Stimulated activated CD4-positive, alpha-beta T cell treated with anti-CD3 and anti-CD28 coated beads, Interleukin-1b, Interleukin-23, amount 100 ng/mL, for 24 hours (primary cell): ENCODE measurements at places on chromosomes 13 and 19.

DNA sequence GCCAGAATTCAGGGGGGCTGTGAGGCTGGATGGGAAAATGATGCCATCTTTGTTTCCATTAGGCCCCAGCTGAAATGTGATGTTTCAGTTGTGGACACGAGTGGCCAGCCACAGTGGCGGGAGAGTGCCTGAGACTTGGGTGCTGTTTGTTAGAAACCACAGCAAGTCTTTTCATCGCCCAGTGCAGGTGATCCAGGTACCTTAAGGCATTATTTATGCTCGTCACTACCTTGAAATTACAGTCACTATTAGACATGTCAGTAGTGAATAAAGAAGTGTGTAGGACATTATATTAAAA, 82.5 kb upstream of the TM9SF2 start:
- no peak for DNase-seq

DNA sequence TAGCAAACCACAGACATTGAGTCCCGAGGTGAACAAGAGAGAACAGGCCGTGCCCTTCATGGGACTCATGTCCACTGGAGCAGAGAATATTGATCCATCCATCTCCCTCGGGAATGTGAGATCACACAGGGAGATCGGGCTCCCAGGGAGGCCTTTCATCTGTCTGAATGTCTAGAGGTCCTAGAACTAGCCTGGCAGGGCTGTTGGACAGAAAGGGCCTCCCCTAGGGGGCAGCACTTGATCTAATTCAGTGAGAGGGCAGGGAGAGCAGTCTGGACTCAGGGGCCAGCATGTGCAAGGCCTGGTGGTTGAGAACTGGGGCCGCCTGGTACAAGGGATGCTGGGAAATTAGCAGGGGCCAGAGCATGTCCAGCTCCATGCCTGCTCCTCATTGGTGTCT, 4.3 kb downstream of the RUVBL2 start:
- DNase-seq = peak; percentile 21

- DNase-seq = no peak
Measured at GRCh38 chr19:48630296-48631063, 6.7 kb downstream of the DBP start.

DNA sequence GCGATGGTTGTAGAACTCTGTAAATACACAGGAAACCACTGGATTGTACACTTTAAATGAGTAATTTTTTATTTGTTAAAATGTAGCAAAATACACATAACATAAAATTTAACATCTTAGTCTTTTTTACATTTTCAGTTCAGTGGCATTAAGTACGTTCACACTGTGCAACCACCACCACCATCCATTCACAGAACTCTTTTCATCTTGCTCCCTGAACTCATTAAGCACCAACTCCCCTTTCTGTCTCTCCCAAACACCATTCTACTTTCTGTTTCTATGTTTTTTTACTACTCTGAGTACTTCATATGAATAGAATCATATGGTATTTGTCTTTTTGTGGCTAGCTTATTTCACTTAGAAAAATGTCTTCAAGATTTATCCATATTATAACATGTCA, 2.7 kb upstream of the UBL3 start:
- no peak for DNase-seq

DNA sequence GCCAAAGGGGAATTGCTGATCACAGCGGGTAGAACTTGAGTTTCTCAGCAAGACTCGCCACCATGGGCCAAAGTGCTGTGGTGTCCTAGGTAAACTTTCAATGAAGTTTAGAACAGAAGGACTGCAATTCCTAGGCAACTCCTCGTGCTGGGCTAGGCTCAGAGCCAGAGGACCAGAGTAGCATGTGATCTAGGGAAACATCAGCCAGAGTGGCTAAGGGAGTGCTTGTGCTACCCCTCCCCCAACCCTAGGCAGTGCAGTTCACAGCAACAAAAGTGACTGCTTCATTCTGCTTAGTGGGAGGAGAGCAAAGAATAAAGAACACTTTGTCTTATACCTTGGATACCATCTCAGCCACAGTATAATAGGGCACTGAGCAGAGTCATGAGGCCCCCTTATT, 1658.6 kb upstream of the MIR17HG start:
- DNase-seq = no peak

GRCh38 chr13:100528353-100528752, 60.2 kb downstream of the GGACT start:
- no peak for DNase-seq

DNA sequence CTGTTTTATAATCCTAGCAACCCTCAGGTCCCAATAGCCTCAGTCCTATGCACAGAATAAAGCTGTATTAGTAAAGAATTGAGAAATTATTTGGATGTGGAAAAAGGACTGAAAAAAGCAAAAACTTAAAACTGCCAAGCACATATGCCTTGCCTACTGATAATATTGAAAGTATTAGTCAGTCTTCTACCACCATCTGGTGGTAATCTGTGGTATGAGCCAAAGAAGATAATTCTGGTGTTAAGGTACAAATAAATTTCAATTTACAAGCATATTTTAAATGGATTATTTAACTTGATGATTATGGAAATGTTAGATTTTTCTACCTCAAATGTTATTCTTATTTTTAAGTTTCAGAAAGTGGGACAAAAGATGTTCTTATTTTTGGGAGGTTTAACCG, 460.3 kb upstream of the KLHL1 start:
- DNase-seq = no peak

DNA sequence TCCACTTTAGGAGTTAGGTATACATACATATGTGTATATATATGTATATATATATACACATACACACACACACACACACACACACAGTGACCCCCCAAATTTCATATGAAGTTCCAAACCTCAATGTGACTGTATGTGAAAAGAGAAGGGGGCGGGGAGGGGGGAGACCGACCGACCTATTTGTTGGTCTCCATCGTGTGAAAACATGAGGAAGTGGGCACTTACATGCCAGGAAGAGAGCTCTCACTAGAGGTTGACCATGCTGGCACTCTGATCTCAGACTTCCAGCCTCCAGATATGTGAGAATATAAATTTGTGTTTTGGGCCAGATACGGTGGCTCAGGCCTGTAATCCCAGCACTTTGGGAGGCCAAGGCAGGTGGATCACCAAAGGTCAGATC, 24.6 kb downstream of the ZNF562 start:
- no peak for DNase-seq

GRCh38 chr19:8423817-8424223, 10.7 kb downstream of the MARCHF2 start:
- no peak for DNase-seq

DNA sequence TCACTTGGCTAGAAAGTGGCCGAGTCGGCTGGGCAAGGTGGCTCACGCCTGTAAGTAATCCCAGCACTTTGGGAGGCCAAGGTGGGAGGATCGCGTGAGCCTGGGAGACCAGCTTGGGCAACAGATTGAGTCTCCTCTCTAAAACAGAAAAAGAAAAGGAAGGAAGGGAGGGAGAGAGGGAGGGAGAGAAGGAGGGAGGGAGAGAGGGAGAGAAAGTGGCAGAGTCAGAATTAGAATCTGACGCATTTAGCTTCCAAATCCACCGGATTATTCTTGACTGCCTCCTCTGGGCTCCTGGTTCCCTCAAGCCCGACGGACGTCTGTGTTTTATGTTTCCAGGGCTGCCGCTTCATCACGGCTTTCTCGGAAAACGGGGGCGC, 22.5 kb downstream of the LRFN3 start:
- no peak for DNase-seq
